ENCODE measurements at places on chromosomes 6 and 20. TPM values are rescaled to one million over a fixed set of nuclear protein-coding genes. Genes with fewer than 3 reads are reported as not detected.

GRCh38 chr20:9945408-9945807 is 89.4 kb upstream of the ANKEF1 start:
- no peak overlapping the region for H3K4me3 ChIP-seq
- no peaks in the 10 kb centered on the region for H3K27me3 ChIP-seq
- H3K27ac ChIP-seq: peak overlapping the region; percentile 32
- no peaks in the 10 kb centered on the region for H3K36me3 ChIP-seq

- no peaks in the 10 kb centered on the region for H3K27me3 ChIP-seq
- no peaks in the 10 kb centered on the region for H3K36me3 ChIP-seq
- no peak for DNase-seq
Observed at GRCh38 chr6:4853782-4854511, 77.7 kb downstream of the CDYL start.

DNA sequence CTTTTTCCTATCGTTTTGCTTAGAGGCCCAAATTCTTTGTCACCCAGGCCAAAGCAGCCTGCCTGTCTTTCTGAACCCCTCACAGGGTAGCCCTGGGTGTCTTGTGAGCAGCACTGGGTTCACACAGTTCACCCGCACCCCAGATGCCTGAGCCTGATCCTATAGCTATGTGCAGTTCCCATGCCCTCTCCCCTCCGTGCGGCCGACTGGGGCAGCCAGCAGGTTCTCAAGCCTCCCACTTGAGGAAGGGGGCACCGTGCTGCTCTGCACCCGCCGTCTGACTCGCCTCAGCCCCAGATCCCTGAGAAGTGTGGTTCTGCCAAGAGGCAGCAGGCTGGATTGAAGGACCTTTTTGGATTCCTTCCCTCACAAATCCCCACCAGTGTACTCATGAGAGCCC is 89.0 kb downstream of the PSMB1 start:
- H3K27ac ChIP-seq: no peak overlapping the region
- no peaks in the 10 kb centered on the region for H3K4me1 ChIP-seq
- H3K27me3 ChIP-seq: no peaks in the 10 kb centered on the region
- H3K4me3 ChIP-seq: no peak overlapping the region
- DNase-seq: no peak

GRCh38 chr6:30399390-30400058 is 54.6 kb downstream of the RPP21 start:
- no peak overlapping the region for H3K27ac ChIP-seq
- H3K36me3 ChIP-seq: no peaks in the 10 kb centered on the region
- H3K4me1 ChIP-seq: peaks cover 5% of the 10 kb centered on the region
- no peaks in the 10 kb centered on the region for H3K27me3 ChIP-seq
- no peak overlapping the region for H3K4me3 ChIP-seq

DNA sequence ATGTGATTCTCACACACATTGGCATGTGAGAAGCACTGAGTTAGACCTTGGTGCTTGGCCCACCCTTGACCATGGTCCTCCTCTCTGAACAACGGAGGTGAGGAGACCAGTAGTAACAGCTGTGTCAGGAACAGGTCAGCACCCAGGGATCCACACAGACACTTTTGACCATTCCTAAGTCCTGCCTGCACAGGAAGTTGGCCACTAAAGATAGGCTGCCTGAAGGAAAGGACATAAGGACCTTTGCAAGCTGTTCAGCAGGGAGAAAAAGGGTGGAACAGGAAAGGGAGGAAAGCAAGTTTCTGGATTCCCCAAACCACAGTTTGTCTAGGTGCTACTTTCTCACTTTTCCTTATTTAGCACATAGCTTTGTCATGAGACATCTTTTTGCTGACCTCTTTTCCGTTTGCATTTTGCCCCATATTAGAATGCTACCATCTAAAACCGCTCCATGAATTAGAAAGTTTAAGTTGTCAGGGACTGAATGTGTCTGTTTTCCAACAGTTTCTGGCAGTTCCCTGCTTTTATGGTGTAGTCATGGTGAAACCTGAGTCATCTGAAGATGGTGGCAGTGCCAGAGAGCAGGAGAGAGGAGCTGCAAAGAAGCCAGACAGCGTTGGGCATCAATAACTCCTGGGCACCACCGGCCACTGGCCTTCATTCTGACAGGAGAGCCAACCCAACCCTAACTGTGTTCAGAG is 1.1 kb upstream of the CD109 start:
- no peaks in the 10 kb centered on the region for H3K36me3 ChIP-seq
- H3K27ac ChIP-seq: no peak overlapping the region
- no peaks in the 10 kb centered on the region for H3K27me3 ChIP-seq

GRCh38 chr6:158384671-158385110 is 72.4 kb downstream of the TULP4 start:
- H3K27me3 ChIP-seq: no peaks in the 10 kb centered on the region
- H3K36me3 ChIP-seq: no peaks in the 10 kb centered on the region
- no peak overlapping the region for H3K4me3 ChIP-seq
- H3K4me1 ChIP-seq: peaks cover 8% of the 10 kb centered on the region

DNA sequence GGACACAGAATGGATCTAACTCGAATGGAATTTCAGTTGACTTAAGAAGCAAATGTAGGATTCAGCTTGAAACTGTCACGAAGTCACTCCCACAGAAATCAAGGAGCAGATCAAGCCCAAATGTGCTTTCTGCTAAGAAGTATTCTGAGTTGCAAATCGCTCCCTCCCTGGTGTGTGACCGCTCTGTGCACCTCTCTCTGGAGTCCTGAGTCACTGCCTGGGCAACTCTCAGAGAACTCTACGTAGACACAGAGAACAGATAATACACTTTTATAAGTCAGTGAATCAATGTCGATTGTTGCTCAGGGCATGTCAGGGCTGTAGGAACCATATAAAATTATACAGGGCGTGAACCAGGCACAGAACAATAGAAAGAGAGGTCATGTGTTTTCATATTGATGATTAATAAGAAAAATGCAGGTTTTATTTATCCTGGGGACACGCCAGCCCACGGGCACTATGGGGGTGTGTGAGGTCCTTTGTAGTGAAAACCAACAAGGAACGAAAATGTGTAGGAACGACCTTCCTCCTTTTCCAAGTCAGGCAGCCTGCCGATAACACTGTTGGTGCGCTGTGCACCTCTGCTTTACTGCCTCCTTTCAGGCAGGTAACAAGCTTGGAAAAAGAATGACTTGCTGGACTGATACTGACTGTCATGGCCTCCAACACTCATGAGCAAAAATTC is 248.1 kb upstream of the FOXQ1 start:
- H3K27me3 ChIP-seq: no peaks in the 10 kb centered on the region
- no peaks in the 10 kb centered on the region for H3K36me3 ChIP-seq
- H3K4me1 ChIP-seq: no peaks in the 10 kb centered on the region
- DNase-seq: no peak

- H3K4me1 ChIP-seq: no peaks in the 10 kb centered on the region
- no peaks in the 10 kb centered on the region for H3K36me3 ChIP-seq
Observed at GRCh38 chr6:16802071-16802470, 40.8 kb upstream of the ATXN1 start.

DNA sequence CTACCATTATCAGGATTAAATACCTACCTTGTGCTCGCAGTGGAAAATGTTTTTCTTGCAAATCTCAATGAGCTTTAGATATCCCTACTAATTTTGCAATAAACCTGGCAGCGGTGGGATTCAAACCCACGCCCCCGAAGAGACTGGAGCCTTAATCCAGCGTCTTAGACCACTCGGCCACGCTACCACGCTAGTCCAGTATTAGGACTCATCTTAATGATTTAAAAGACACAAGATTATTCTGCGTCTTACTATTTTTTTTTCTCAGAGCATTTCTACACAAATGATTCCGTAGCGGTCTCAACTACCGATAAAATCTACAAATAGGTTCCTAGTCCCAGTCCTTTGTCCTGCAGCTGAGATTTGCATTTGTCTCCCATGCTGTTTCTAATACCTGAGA is 35.2 kb upstream of the ZSCAN23 start:
- H3K36me3 ChIP-seq: no peaks in the 10 kb centered on the region
- H3K4me1 ChIP-seq: no peaks in the 10 kb centered on the region
- H3K27me3 ChIP-seq: no peaks in the 10 kb centered on the region
- H3K27ac ChIP-seq: no peak overlapping the region

- H3K27me3 ChIP-seq: no peaks in the 10 kb centered on the region
- no peak overlapping the region for H3K4me3 ChIP-seq
- DNase-seq: no peak
- no peaks in the 10 kb centered on the region for H3K4me1 ChIP-seq
- H3K36me3 ChIP-seq: no peaks in the 10 kb centered on the region
Observed at GRCh38 chr6:37551867-37552266, 52.2 kb upstream of the CCDC167 start.

GRCh38 chr6:152736687-152737273 is 13.8 kb upstream of the VIP start:
- no peaks in the 10 kb centered on the region for H3K4me1 ChIP-seq
- H3K27ac ChIP-seq: no peak overlapping the region
- no peak overlapping the region for H3K4me3 ChIP-seq
- DNase-seq: no peak
- H3K27me3 ChIP-seq: no peaks in the 10 kb centered on the region

DNA sequence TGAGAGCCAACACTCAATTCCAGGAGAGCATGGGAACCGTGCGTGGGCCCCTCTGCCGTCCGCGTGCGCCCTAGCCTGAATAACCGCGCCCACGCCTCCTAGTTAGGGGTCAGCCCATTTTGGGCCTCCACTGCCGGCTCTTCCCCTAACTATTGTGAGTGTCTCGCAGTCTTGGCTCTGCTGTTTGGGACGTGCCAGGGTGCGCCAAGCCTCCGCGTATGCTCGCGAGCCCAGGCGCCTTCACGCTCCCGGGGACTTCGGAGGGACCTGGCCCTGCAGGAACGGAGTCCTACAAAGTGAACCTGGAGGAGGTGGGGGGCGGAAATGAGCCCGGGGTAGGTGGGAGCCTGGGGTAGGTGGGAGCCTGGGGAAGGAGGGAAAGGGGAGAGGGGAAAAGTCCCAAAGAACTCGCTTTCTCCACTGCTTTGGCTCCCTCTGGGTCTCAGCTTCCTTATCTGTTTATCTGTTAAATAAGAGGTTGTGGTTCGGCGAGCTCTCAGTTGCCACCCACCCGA is 873 bp upstream of the GCM2 start:
- no peak overlapping the region for H3K27ac ChIP-seq
- no peak for DNase-seq
- H3K36me3 ChIP-seq: no peaks in the 10 kb centered on the region

Gene MEP1A
- not detected for total RNA-seq

Gene DST
- total RNA-seq: 117 TPM

Gene XPO5
- total RNA-seq: 16.8 TPM

All from body of pancreas (tissue), 4 donors.